ENCODE measurements at places on chromosomes 7 and 10.

- peak; percentile 66 for DNase-seq
Observed at GRCh38 chr10:32379318-32379949, 32.5 kb upstream of the EPC1 start.

DNA sequence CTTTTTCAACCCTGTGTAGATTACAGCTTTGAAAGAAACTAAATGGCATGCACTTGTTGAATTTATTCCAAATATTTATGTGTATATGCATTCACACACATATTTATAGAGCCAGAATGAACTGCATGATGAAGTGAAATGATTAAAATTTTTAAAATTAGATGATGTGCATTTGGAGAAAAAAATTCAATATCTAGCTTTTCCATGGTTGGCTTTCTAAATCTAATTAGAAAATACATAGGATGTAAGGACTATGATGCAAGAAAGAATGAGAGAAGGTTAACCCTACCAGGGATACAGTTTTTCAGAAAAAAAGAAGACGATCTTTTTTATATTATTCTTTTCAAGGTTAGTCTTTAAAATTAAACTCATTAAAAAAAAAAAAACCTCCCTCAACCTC, 204.5 kb downstream of the TRIL start:
- DNase-seq, result no peak

DNA sequence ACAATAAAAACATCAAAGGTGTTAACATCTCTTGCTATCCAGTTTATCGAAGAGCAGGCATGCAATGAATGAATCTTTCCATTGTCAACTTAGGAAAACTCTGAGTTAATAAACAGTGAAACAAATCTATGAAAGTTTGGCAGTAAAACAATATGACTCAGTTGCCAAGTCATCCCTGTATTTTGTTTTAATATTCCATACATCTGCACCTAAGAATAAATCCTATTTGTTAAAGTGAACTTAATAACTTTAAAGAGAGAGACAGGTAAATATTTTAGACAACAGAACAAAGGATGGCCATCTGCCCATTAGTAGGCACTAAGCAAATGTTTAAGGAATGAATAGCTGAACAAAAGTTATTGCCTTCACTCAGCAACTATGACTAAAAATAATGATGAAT, 700.5 kb upstream of the CELF2 start:
- DNase-seq, result no peak

GRCh38 chr7:120274482-120274881, 1.5 kb downstream of the KCND2 start:
- no peak for DNase-seq

DNA sequence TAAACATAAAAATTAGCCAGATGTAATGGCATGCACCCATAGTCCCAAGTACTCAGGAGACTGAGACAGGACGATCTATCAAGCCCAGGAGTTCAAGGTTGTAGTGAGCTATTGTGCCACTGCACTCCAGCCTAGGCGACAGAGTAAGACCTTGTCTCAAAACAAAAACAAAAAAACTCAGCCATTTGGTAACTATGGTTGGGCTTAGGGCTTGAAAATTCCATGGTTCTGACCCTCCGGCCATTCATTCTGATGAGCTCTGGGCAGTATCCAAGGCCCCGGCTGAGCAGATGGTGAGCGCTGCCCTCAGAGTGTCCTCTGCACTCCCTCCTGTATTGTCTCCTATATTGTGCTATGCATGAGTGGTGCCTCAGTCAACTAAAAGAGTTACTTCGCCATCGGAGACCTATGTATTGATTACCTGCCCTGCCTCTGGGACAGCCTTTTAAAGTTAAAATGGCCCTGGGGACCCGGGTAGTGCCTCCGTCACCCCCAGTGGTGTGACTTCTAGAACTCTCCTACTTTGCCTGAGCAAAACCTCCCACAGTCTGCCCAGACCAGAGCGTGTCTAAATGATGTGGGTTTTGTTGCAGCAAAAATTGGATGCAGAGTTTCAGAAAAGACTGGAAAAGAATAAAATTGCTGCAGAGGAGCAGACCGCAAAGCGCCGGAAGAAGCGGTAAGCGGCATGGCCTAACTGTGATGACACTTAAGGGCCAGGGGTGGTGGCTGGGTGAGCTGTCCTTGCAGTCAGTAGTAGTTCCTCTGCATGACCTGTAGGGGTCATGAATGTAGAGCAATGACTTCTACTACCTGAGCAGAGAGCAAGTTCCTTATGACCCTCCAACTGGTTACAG, 8.1 kb downstream of the PRKRIP1 start:
- DNase-seq, result peak; percentile 70

DNA sequence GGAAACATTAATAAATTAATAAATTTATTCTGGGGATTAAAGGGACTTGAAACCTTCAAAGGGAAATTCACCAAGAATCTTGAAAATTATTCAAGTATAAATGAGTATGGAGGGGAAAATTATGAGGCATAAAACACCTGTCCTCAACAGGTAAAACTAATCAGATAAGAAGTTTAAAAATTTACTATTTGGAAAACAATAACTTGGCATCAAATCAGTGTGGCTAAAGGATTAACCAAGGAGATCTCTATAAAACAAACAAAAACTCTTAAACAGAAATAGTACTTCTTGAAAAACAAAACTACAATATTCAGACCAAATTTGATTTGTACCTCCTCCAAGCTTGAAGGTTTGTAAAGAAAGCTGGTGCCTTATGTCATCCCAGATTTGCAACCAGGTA, 66.4 kb upstream of the ZNF804B start:
- no peak for DNase-seq

- peak; percentile 50 for DNase-seq
Observed at GRCh38 chr10:102642736-102643335, 1.4 kb upstream of the TRIM8 start.

- DNase-seq, result no peak
Observed at GRCh38 chr10:93148476-93148875, 74.8 kb downstream of the CYP26A1 start.
